Caki2 (cell line): ENCODE measurements at places on chromosomes 1 and 21. TPM values are rescaled to one million over a fixed set of nuclear protein-coding genes. Genes with fewer than 3 reads are reported as not detected.

Gene NCSTN
- 47.8 and 48.8 TPM in 2 replicates for total RNA-seq

Gene CFHR4
- not detected in 2 replicates for total RNA-seq

Gene BMP8A
- not detected in 2 replicates for total RNA-seq

Gene SPRR2F
- not detected in 2 replicates for total RNA-seq

Gene GNG4
- 1.3 and 3.0 TPM in 2 replicates for total RNA-seq

Gene NCF2
- total RNA-seq, result 3.1 and 9.9 TPM in 2 replicates

Gene RGSL1
- total RNA-seq, result not detected in 2 replicates

Gene SHISA4
- 36.4 and 36.9 TPM in 2 replicates for total RNA-seq

Gene KIF2C
- 49.9 and 55.4 TPM in 2 replicates for total RNA-seq

Gene PLA2G2C
- total RNA-seq, result not detected in 2 replicates

Gene PHACTR4
- 4.2 and 6.1 TPM in 2 replicates for total RNA-seq

Gene RAP1GAP
- 23.7 and 40.1 TPM in 2 replicates for total RNA-seq
